Esophagus muscularis mucosa (tissue), 4 donors: ENCODE measurements at places on chromosomes 4 and X. TPM values are rescaled to one million over a fixed set of nuclear protein-coding genes. Genes with fewer than 3 reads are reported as not detected.

Gene LRP2BP
- 2.1 TPM for total RNA-seq

Gene ALB
- 0.32 TPM for total RNA-seq

Gene SLC10A6
- total RNA-seq, result not detected

Gene CDKL2
- 2.9 TPM for total RNA-seq

Gene PDZD4
- total RNA-seq, result 25.7 TPM

Gene ENPEP
- 5.0 TPM for total RNA-seq

Gene RAB40A
- total RNA-seq, result 13.2 TPM

Gene TSPAN6
- 6.1 TPM for total RNA-seq

Gene BEX2
- 7.6 TPM for total RNA-seq

Gene CCDC149
- total RNA-seq, result 21.0 TPM

Gene KCNE5
- not detected for total RNA-seq

Gene SHROOM2
- total RNA-seq, result 0.42 TPM
